Effector memory CD4-positive, alpha-beta T cell (primary cell): ENCODE measurements at places on chromosomes 1 and 21.

DNA sequence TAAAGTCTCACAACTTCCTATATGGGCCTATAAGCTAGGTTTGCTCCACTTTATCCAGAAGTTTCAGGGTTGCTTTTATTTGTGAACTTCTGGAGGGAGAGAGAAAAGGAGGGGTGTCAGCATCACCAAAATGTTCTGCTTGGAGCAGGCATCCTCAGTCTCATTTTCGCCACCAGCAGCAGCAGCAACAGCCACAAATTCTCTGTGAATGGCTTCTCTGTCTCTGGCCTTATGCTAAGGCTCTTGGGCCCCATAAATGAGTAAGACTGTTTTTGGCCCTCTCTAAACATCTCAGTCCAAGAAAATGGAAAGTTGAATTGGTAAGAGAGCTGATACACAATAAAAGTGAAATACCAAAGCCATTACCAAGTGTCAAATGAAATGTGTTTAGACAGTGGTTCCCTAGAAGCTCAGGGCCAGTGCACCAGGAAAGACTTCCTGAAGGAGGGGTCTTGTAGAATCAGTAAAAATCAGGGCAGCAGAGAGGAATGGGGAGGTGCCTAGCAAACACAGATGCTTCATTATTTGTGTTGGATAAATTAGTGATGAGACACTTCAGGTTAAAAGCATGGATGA is 53.0 kb upstream of the SPATA6 start:
- H3K36me3 ChIP-seq: no peaks in the 10 kb centered on the region
- no peaks in the 10 kb centered on the region for H3K4me1 ChIP-seq
- DNase-seq: no peak
- H3K27ac ChIP-seq: no peak overlapping the region

GRCh38 chr1:201883266-201883665 is 5.4 kb upstream of the SHISA4 start:
- no peak overlapping the region for H3K27ac ChIP-seq
- no peak for DNase-seq
- peaks cover 9% of the 10 kb centered on the region for H3K27me3 ChIP-seq
- H3K4me3 ChIP-seq: no peak overlapping the region
- peaks cover under 1% of the 10 kb centered on the region for H3K4me1 ChIP-seq

- H3K27me3 ChIP-seq: no peaks in the 10 kb centered on the region
- no peak overlapping the region for H3K27ac ChIP-seq
- H3K36me3 ChIP-seq: no peaks in the 10 kb centered on the region
- DNase-seq: peak; percentile 30
- peaks cover 8% of the 10 kb centered on the region for H3K4me1 ChIP-seq
- no peak overlapping the region for H3K4me3 ChIP-seq
Observed at GRCh38 chr1:89519779-89520358, 4.8 kb upstream of the LRRC8B start.

GRCh38 chr21:33801424-33802405 is 113.9 kb downstream of the ATP5PO start:
- DNase-seq: no peak
- no peak overlapping the region for H3K4me3 ChIP-seq

GRCh38 chr1:2501041-2501819 is 25.1 kb downstream of the PLCH2 start:
- no peaks in the 10 kb centered on the region for H3K27me3 ChIP-seq
- no peaks in the 10 kb centered on the region for H3K36me3 ChIP-seq
- DNase-seq: no peak
- peaks cover 19% of the 10 kb centered on the region for H3K4me1 ChIP-seq
- no peak overlapping the region for H3K4me3 ChIP-seq
- H3K27ac ChIP-seq: no peak overlapping the region

DNA sequence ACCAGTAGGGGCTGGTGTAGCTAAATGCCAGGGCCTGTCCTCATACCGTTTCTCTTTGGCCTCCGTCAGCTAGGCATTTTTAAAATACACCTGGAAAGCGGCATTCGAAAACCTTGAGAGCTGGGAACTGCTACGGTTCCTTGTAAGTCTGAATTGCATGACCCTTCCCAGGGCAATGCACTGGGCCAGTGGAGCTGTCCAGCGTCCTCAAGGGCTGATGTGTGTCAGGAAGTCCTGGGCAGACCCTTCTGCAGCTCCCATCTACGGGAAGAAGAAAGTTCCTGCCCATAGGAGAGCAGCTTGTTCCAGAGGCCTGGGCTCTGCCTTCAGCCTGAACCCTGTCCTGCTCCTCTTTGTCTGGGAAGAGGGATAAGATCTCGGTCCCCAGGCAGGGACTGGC is 34.1 kb downstream of the UBASH3A start:
- H3K27ac ChIP-seq: no peak overlapping the region
- H3K4me3 ChIP-seq: no peak overlapping the region
- DNase-seq: no peak
- no peaks in the 10 kb centered on the region for H3K4me1 ChIP-seq
